ENCODE measurements at places on chromosomes 1 and 21.

GRCh38 chr1:161350671-161351070 is 17.0 kb downstream of the CFAP126 start:
- DNase-seq: no peak

GRCh38 chr1:82689217-82689616 is 888.5 kb downstream of the ADGRL2 start:
- no peak for DNase-seq

- no peak for DNase-seq
Observed at GRCh38 chr1:188061881-188062280, 1233.1 kb downstream of the PLA2G4A start.

GRCh38 chr1:85394130-85394529 is 70.8 kb downstream of the DDAH1 start:
- DNase-seq: no peak

DNA sequence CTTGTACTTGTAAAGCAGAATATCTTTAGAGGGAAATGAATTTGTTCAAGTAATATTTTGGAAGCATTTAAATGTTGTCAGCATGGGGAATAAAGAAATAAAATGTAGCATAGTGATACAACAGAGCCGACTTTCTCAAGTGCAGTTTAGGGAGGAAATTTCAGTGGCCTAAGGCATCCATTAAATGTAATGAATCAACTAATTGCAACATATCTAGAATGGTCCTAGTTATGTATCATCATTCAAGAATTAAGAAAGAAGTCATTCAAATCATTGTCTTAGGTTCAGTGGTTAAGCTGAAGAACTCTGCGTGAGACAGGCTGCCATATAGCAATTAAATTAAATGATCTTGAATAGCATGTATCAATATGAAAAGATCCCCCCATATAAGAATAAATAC is 360.7 kb downstream of the TBX15 start:
- no peak for DNase-seq

DNA sequence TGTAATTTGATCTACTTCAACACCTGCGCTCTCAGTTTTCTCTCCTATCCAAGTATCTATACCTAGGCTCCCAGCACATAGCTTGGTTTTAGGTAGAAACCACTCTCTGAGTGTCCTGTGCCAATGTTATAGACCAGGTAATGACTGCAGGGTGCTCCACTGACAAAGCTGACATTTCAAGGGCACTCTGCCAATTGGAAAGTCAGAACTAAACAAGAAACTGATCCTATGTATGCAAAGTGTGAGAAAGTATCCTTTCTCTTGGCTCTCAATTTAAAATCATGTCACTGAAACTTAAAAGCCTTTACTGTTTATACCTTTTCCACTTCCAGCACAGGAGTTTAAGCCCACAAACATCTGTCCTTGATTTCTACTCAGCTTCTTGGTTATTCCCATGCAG is 45.0 kb upstream of the AIM2 start:
- DNase-seq: no peak

DNA sequence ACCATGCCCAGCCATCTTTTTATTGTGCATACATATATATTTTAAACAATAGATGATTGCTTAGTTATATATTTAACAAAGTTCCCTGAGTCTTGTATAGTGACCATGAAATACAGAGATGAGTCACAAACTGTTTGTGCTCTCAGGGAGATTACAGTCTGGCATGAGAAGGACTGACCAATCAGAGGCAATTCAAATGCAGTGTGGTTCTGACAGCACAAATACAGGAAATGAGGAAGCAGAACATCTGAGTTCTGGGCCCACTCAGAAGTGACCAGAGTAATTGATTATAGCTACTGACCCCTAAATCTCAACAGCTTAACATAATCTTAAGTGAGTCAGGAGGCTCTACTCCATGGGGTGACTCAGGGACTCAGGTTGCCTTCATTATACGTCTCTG is 534.5 kb downstream of the OMA1 start:
- DNase-seq: no peak

GRCh38 chr1:96865731-96866685 is 144.4 kb downstream of the PTBP2 start:
- DNase-seq: no peak

- DNase-seq: no peak
Observed at GRCh38 chr1:231684356-231685244, 58.0 kb downstream of the DISC1 start.

All from COLO829 (cell line).